Stimulated activated effector memory CD8-positive, alpha-beta T cell treated with anti-CD3 and anti-CD28 coated beads, Interleukin-12 subunit alpha, Interleukin-12 subunit beta, amount 100 ng/mL, for 72 hours (primary cell): ENCODE measurements at places on chromosomes 13 and 19.

- no peak for DNase-seq
Measured at GRCh38 chr19:3029065-3029923, at the start of gene TLE2. Gene TLE2 (minus strand): TSS chr19:3029280. CDS start chr19:3028904, 376 bp downstream.

DNA sequence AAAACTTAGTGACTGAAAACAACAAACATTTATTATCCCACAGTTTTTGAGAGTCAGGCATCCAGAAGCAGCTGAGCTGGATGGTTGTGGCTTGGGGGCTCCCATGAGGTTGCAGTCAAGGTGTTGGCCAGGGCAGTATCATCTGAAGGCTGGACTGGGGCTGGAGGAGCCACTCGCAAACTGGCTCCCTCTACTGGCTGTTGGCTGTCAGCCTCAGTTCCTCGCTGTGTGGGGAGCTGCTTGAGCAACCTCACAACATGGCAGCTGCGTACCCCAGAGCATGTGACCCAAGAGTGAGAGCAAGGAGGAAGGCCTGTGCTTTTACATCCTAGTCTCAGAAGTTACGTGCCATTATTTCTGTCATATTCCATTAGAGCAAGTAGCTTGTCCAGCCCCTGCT lies 9.7 kb downstream of the YJU2 start:
- DNase-seq: no peak

DNA sequence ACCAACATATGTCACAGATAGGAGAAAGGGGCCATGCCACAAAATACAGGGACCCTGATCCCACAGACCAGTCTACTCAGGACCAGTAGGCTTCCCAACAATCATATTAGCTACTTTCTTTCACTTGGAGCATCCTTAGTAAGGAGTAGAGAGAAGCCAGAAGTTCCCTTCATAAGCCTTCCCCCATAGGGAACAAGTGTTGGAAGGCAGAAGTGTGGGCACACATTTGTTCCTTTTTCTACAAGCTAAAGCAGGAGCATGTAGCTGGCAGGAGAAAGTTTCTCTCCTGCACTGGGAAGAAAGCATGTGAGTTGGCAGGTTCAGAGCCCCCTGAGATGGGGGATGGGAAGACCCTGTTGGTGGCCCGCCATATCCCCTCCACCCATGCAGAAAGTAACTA lies 165.4 kb downstream of the KCTD12 start:
- DNase-seq: no peak

- no peak for DNase-seq
Measured at GRCh38 chr13:102235689-102236088, 166.2 kb downstream of the FGF14 start.

DNA sequence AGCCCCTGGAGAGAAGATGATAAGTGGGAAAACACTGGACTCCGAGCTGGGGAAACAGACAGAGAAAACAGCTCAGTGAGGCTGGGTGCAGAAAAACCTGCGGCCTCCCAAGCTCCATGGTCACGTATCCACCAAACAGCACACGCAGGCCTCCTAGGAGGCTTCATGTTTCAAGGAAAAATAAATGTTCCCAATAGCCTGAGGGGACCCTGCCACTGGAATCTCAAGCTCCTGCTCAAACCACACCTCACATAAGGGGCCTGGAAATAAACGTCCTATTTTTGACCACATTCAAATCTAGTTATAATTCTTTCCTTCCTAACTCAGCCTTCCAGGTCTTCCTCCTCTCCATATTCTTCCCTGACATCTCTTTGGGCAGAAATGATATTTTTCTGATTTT lies 225.7 kb downstream of the ABCC4 start:
- no peak for DNase-seq
